Tibial nerve (tissue), 4 donors: ENCODE measurements at places on chromosomes 16 and 17. TPM values are rescaled to one million over a fixed set of nuclear protein-coding genes. Genes with fewer than 3 reads are reported as not detected.

The PPY gene
- total RNA-seq = not detected

The COX6A2 gene
- total RNA-seq = not detected

The SBK1 gene
- total RNA-seq = not detected

The LIG3 gene
- total RNA-seq = 15.3 TPM

The ABI3 gene
- total RNA-seq = 12.9 TPM

- H3K27ac ChIP-seq = peak overlapping the region; percentile 66
- peak; percentile 50 for DNase-seq
Measured at GRCh38 chr17:68909066-68909465, 46.1 kb downstream of the ABCA8 start.

- no peak for DNase-seq
- H3K27ac ChIP-seq = no peak overlapping the region
- no peaks in the 10 kb centered on the region for H3K36me3 ChIP-seq
- no peaks in the 10 kb centered on the region for H3K27me3 ChIP-seq
- H3K4me1 ChIP-seq = no peaks in the 10 kb centered on the region
- H3K4me3 ChIP-seq = no peak overlapping the region
Measured at GRCh38 chr16:88977812-88978607, 1.0 kb upstream of the CBFA2T3 start.

GRCh38 chr17:56948491-56948890 is 12.4 kb downstream of the COIL start:
- DNase-seq = no peak
- H3K27me3 ChIP-seq = no peaks in the 10 kb centered on the region
- no peak overlapping the region for H3K4me3 ChIP-seq
- H3K36me3 ChIP-seq = peaks cover 2% of the 10 kb centered on the region
- H3K27ac ChIP-seq = no peak overlapping the region

DNA sequence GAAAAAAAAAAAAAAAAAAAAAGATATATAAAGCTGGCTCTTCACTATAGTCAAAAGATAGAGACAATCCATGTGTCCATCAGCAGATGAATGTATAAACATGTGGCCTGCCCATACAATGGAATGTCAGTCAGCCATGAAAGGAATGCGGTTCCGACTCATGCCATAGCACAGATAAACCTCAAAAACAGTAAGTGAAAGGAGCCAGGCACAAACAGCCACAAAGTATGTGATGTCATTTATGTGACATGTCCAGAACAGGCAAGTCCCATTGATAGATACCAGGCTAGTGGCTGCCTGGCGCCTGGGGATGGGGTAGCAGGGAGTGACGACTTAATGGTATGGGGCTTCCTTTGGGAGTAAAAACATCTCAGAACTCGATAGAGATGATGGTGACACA is 155.7 kb downstream of the CMIP start:
- H3K4me1 ChIP-seq = no peaks in the 10 kb centered on the region
- H3K36me3 ChIP-seq = no peaks in the 10 kb centered on the region
- H3K27ac ChIP-seq = no peak overlapping the region

DNA sequence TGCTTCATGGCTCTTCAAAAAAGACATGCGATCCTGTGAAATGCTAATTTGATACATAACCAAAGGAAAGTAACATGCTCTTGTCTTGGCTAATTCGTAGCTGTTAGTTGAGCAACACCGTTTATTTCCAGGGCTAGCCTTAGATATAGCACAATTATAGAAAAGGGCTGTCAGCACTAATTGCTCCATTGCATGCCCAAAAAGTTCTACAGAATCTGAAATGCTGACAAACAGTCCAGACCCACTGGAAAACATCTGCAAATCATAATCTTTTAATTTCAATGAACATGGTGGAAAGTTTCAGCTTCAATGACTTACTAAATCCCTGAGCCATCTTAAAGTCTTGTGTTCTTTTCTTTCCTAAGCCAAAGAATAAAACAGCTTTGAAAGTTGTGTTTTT is 42.9 kb upstream of the NUDT7 start:
- H3K4me3 ChIP-seq = no peak overlapping the region
- H3K27ac ChIP-seq = no peak overlapping the region
- H3K36me3 ChIP-seq = no peaks in the 10 kb centered on the region
- DNase-seq = no peak
- H3K27me3 ChIP-seq = no peaks in the 10 kb centered on the region
- peaks cover 18% of the 10 kb centered on the region for H3K4me1 ChIP-seq

GRCh38 chr17:69404399-69404798 is 10.1 kb upstream of the MAP2K6 start:
- no peak overlapping the region for H3K4me3 ChIP-seq
- H3K36me3 ChIP-seq = no peaks in the 10 kb centered on the region
- no peak for DNase-seq
- no peak overlapping the region for H3K27ac ChIP-seq

GRCh38 chr17:78449983-78450595 is 71.6 kb downstream of the PGS1 start:
- no peaks in the 10 kb centered on the region for H3K4me1 ChIP-seq
- H3K4me3 ChIP-seq = no peak overlapping the region
- H3K36me3 ChIP-seq = no peaks in the 10 kb centered on the region
- DNase-seq = no peak

DNA sequence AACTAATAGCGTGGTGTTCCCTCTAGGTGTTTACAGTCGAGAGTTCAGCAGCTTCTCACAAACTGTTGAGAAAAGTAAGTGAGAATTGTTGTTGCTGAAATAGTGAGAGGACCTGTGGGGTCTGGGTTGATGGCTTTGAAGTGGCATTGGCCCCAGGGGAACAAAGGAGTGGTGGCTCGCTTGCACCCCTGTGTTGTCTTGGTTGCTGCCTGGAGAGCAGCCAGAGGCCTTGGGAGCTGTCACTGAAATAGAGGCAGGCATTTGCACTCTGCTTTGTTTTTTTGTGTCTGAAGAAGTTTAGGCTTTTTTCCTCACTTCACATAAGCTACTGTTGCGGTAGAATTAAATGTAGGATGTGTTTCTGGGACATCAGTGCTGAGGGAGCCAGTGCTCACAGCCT is 36.8 kb downstream of the PRMT7 start:
- peaks cover 94% of the 10 kb centered on the region for H3K36me3 ChIP-seq
- H3K4me1 ChIP-seq = no peaks in the 10 kb centered on the region
- no peaks in the 10 kb centered on the region for H3K27me3 ChIP-seq

- H3K27ac ChIP-seq = no peak overlapping the region
- H3K27me3 ChIP-seq = no peaks in the 10 kb centered on the region
- peaks cover 3% of the 10 kb centered on the region for H3K36me3 ChIP-seq
- DNase-seq = peak; percentile 54
Measured at GRCh38 chr16:69276148-69277115, 34.7 kb upstream of the VPS4A start.

DNA sequence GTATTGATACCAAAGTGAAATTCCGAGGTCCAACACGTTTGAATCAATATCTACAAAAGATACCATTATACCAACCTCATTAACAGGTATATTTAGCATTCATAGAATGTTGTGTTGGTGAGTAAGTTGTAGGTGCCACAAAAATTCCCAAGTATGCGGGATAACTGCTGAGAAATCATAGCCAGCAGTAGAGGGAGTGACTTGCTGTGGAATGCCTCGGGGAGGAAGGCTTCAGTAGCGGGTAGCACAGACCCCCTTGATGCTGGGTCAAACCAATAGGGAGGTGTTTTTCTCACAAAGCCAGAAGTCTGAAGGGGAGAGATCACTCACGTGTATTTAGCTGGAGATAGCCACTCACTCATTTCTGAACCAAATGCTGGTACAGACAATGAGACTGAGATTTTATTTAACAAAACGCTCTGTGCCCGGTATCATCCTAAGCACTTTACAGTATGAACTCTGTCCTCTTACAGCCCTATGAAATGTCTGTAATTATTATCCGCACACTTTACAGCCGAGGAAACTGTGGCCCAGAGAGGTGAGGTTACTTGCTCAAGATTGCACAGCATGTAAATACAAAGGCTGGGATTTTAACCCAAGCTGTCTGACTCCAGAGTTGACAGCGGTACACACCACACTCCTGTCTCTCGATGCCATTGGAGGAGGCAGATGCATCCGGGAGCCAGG is 23.1 kb downstream of the HSBP1 start:
- H3K4me3 ChIP-seq = no peak overlapping the region
- no peaks in the 10 kb centered on the region for H3K36me3 ChIP-seq
- no peaks in the 10 kb centered on the region for H3K4me1 ChIP-seq
- H3K27ac ChIP-seq = no peak overlapping the region
- no peaks in the 10 kb centered on the region for H3K27me3 ChIP-seq

GRCh38 chr17:59437791-59438281 is 106.4 kb downstream of the YPEL2 start:
- H3K4me3 ChIP-seq = no peak overlapping the region
- DNase-seq = no peak
- H3K4me1 ChIP-seq = peaks cover 37% of the 10 kb centered on the region
- H3K27me3 ChIP-seq = no peaks in the 10 kb centered on the region
- H3K27ac ChIP-seq = no peak overlapping the region
- H3K36me3 ChIP-seq = no peaks in the 10 kb centered on the region

DNA sequence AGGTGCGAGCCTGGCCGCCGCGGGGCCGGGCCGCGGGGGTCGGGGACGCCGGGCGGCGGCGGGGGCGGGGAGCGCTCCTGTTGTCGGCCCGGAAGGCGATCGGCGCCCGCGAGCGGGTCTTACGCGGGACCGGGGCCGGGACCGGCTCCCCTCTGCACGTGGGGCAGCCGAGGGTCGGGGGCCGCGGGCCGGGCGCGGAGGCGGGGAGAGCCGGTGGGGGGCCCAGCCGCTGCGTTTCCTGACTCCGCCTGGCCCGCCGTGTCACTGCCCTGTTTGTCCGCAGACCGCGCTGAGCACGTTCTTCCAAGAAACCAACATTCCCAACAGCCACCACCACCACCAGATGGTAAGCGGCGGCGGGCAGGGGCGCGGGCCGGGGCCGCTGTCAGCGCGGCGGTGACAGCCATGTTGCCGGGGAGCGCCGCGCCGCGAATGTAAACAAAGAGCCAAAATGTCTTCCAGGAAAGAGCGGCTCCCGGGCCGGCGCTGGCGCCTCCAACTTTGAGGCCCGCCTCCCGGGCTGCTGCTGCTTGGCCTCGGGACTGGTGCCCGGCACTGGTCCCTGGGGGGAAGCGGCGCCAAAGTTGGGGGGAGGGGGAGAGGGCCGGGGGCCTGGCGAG is 586 bp downstream of the UBALD2 start:
- peak overlapping the region; percentile 62 for H3K4me3 ChIP-seq
- peaks cover 19% of the 10 kb centered on the region for H3K36me3 ChIP-seq
- H3K4me1 ChIP-seq = no peaks in the 10 kb centered on the region
- no peaks in the 10 kb centered on the region for H3K27me3 ChIP-seq
- peak; percentile 40 for DNase-seq

DNA sequence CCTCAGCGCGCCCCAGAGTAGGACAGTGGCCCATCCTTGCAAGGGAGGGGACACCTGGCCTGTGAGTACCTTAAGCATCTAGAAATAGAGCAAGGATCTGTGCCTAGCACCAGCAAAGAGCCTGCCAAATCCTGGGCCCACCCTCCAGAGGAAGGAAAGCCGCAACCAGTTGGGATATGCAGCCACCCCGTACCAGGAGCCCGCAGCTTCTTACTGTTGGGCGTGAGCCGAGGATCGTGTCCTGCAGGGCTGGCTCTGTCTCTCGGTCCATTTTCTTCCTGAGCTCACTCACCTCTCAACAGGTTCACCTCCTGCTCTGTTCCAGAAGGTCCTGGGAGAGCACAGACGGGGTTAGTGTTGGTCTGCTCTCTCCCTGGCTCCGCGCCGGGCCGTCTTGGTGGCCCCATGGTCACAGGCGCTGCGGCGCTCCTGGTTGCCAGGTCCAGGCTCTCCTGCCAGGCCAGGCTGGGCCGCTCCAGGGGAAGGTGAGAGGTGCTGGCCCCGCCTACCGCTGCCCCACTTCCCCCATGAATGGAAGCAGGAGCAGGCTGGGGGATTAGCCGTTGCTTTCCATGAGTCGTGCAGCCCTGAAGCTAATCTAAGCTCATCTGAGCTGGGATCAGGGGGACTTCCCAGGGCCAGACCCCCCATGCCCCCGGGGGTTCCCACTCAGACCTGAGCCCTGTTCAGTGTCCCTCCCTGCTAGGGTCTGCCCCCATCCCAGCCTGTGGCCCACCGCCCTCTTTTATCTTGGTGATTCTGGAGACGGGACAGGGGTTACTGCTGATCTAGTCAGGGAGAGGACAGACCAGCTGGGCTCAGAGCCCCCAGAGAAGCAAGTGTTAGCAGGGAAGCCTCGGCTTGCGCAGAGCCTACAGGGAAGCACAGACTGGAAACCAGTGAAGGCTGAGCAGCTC is 12.7 kb downstream of the ENDOV start:
- no peak overlapping the region for H3K4me3 ChIP-seq
- no peaks in the 10 kb centered on the region for H3K36me3 ChIP-seq
- no peaks in the 10 kb centered on the region for H3K27me3 ChIP-seq
- H3K27ac ChIP-seq = no peak overlapping the region
- H3K4me1 ChIP-seq = no peaks in the 10 kb centered on the region

DNA sequence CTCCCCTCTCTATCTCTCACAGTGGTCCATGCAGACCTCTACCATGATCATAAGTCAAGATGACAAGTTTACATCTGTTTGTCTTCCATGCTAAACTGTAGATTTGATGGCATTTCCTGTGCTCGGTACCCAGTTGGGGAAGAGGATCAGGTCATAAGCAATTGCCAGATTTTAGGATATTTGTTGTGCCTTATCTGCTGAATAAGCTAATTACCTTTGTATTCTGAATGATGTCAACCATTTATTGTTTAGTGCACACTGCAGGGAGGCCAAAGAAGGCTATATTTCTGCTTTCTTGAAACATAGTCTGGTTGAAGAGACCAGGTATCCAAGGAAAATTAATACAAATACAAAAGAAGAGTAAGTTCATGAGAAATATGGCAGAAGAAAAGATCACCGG is 5.8 kb upstream of the ALDOC start:
- H3K27me3 ChIP-seq = no peaks in the 10 kb centered on the region
- no peaks in the 10 kb centered on the region for H3K4me1 ChIP-seq
- no peak overlapping the region for H3K27ac ChIP-seq
- no peak overlapping the region for H3K4me3 ChIP-seq
- no peak for DNase-seq

DNA sequence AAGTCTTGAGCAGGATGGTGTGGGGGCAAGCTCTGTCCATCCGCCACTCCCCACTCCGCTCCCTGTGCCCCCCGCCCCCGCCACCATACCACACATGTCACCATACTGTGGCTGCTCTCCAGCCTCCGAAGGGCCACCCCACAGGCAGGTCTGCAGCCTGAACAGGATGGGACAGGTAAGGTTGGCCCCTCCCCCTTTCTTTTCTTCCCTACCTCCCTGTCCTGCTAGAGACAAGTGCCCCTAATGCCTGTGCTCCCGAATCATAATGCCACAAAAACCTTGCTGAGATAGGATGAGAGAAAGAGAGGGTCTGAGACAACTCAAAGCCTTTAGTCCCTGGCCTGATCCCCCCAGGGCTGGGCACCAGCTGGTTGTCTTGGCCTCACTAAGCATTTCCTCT is 84.7 kb downstream of the SDK2 start:
- H3K36me3 ChIP-seq = no peaks in the 10 kb centered on the region
- H3K27me3 ChIP-seq = no peaks in the 10 kb centered on the region
- H3K4me1 ChIP-seq = no peaks in the 10 kb centered on the region
- DNase-seq = no peak

DNA sequence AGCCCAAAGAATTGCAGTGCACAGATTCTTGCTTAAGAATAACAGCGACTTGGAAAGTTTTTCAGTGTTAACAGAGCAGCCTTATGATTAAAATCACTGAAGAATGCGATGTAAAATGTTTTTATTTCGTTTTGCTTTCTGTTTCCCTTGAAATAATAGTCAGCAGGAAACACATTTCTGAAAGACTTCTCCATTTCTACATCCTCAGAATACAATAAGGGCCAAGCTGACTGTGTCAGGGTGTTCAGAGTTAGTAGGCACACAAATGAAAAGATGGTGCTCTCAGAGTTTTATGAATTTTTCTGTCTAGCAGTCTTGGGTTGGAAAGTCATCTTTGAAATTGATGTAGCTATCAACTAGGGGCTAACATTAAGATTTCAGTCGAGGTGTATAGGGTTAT is 582.9 kb upstream of the RBFOX1 start:
- no peak overlapping the region for H3K4me3 ChIP-seq
- H3K27ac ChIP-seq = no peak overlapping the region
- no peaks in the 10 kb centered on the region for H3K4me1 ChIP-seq
- DNase-seq = no peak
